Panc1 (cell line): ENCODE measurements at places on chromosomes 7 and 10. TPM values are rescaled to one million over a fixed set of nuclear protein-coding genes. Genes with fewer than 3 reads are reported as not detected.

DNA sequence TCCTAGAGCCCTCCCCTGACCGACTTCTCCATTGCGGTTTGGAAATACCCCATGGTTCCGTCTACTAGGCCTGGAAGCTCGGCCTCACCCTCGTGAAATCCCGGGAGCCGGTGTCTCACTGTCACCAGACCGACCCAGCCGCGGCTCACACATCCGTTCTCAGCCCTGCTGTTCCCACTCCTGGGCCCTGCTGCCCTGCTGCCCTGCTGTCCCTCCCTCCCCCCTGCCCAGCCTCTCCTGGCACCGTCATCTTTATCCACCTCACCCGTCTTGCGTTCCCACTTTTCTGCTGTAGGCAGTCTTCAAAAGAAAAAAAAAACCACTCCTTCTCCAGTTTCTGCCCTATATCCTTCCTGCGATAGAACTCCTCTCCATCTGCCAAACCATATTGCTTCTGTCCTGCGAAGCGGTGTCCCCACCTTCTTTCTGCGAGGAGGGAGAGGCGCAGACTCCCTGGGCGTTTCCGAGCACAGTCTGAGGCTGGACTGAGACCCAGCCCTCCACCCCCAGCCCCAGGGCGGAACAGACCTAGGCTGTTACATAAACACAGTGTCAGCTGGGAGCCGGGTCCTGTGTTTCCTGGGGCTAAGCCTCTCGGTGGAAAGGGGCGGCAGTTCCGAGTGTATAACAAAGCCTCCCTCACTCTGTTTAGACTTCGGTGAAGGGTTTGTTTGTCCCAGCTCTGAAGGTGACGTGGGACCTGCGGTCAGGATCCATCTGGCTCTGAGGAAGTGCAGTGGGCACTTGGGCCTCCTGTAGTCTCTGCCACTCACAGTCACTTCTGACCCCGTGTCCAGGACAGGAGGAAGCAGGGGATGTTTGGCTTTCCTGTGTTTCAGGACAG, 2.8 kb downstream of the AGAP3 start:
- DNase-seq = no peak

GRCh38 chr10:91682912-91683311, 50.0 kb upstream of the PPP1R3C start:
- no peak for DNase-seq

DNA sequence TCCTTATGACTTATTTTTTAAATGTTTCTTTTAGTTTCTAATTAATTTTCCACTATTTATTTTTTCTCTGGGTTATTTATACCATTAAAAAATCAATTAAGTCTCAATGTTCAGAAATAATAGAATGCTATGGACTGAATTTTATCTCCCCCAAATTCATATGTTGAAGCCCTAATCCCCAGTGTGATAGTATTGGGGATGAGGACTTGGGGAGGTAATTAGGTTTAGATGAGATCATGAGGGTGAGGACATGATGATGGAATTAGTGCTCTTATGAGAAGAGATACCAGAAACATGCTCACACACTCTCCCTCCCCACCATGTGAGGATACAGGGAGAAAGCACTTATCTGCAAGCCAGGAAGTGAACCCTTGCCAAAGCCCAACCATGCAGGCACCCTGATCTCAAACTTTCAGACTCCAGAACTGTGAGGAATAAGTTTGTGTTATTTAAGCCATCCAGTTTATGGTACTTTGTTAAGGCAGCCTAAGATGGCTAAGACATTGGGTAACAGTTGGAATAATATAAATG, 202.6 kb downstream of the MDFIC start:
- no peak for DNase-seq

GRCh38 chr7:122155566-122155965, 11.5 kb upstream of the AASS start:
- DNase-seq = no peak

DNA sequence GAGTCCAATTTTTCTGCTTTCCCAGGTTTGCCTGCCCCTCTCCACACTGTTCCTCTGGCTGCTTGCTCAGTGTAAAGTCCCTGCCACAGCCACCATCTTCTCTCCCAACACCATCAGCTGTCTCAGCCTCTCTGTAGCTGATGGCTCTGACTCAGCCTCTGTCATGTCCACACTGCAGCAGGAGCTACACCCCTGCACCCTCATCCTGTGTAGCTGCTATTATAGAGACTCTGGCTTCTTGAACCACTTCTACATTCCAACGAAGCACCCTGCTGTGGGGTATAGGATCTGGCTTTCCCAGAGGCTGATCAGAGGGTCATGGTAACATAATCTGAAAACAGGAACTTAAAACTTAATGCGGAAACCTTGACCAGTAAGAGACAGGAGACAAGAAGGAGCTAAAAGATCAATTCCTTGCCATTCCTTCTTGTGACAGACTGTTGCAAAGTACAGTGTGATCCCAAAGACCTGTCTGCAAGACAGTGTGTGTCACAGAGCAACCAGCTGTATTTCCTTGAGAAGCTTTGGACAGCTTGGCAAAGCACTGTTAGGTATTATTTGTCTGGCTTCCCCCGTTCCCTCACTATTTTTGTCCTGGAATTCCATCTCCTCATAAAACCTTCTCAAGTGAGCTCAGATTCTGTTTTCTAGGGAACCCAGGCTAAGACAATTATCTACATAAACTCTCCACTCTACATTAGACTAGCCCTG, 42.3 kb downstream of the NRCAM start:
- no peak for DNase-seq

DNA sequence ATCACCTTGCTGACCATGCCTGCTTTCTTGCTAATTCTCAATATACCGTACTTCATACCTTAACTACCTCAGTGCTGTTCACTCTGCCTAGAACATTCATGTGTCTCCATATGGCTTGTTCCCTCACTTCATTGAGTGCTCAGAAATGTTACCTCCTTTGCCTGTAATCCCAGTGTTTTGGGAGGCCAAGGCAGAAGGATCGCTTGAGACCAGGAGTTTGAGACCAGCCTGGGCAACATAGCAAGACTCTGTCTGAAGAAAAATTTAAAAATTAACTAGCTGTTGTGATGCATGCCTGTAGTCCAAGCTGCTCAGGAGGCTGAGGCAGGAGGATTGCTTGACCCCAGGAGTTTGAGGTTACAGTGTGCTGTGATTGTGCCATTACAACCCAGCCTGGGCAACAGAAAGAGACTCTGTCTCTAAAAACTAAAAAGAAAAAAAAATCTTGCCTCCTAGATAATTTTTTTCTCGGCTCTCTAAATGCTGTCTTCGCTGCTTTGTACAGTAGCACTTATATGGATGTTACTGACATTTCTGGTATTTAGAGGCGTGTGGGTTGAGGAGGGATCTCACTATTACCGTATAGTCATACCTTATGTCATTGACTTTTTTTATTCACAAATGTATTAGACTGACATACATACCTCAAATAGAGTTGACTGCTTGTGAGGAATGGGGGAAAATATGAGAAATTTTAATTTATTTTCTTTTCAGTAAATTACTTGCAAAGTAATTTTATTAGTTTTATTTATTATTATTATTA, 63.7 kb downstream of the LCOR start:
- DNase-seq = no peak

Gene DENND11
- 10.4 TPM for total RNA-seq

Gene IFIT1
- 43.8 TPM for total RNA-seq

Gene GPNMB
- total RNA-seq = 2.1 TPM

Gene CCM2
- 97.1 TPM for total RNA-seq

Gene AKR1C4
- total RNA-seq = not detected

Gene TFPI2
- total RNA-seq = 2.9 TPM
